ENCODE measurements at places on chromosomes 11 and 22.

DNA sequence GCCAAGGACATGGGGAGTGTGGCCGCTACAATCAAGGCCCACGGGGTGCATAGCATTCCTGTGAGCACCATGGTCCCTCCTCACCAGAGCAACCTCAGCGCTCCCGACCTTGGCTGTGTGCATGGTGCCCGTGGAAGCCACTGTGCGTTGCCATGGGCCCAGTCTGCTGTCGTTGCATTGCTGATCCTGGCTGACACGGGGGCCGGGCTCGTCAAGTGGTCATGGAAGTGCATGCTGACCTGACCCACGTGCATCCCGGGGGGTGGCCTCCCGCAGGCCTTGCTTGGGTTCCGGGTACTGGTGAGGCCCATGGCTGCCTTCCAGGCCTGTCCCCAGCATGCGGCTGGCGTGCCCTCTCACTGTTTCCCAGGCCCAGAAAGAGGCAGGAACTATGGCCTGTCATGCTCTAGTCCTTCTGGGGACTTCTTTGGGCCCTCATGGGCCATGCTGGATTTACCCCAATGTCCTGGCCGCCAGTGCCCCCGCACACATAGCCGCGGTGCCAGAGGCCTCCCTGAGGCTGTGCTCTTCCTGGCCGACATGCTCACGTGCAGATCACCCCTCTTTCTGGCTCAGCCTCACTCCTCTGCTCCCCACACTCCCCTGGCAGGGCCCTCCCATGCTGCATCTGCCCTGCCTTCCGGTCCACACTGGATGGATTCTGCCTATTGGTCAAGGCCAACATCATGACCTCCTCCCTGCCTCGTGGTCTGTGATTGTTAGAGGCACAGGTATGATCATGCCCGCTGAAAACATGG lies 1258.0 kb downstream of the BRD1 start:
- no peak for DNase-seq

DNA sequence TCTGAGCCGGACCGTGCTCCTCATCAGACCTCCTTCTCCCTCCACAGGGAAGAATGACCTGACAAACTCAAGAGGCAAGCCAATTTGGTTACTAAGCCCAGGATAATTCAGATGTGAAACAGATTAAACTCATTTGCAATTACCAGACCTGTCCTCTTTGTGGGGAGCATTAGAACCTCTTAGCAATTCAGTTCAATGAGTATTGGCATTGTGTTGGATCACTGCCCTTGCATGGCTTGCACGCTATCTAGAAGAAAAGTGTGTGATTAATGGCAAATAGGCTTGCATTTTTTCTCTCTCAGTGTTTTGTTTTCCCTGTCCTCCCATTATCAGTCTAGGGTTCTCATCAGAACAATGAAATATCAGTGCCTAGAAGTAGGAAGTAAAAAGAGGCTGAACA lies 365.6 kb downstream of the OPCML start:
- no peak for DNase-seq

- DNase-seq: no peak
Observed at GRCh38 chr11:637593-638521, 788 bp downstream of the DRD4 start.

- DNase-seq: no peak
Observed at GRCh38 chr22:44500599-44500998, 2.6 kb upstream of the RTL6 start.

GRCh38 chr11:103904324-103904667 lies 132.1 kb upstream of the DDI1 start:
- no peak for DNase-seq

GRCh38 chr11:115390441-115390840 lies 113.8 kb downstream of the CADM1 start:
- no peak for DNase-seq

DNA sequence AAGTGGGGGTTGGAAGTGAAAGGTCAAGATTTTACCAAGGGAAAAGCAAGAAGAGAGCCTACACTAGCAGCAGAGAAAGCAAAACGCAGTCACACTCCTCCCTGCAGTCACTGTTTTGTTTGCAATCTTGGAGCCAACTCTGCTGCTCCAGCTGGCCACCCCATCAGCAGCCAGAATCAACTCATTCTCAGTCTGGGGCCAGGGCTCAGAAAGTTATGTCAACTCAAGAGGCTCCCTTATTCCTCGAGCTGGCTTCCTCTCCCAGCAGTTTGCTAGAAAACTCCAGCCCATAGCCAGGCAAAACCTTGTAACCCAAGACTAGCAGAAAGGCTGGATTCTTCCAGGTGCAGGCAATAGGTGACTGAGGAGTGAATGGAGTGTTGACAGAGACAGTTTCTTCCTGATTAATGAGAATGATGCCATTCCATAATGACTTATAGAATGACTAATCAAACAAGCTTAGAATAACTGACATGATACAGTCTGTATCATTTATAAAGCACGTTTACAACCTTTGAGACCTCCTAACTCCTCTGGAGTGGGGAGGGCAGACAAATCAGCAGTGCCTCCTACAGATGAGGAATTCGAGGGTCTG lies 53.4 kb downstream of the P4HA3 start:
- DNase-seq: no peak

GRCh38 chr11:114880442-114880841 lies 202.1 kb downstream of the NXPE2 start:
- no peak for DNase-seq

GRCh38 chr11:114914231-114915005 lies 236.1 kb downstream of the NXPE2 start:
- DNase-seq: no peak

DNA sequence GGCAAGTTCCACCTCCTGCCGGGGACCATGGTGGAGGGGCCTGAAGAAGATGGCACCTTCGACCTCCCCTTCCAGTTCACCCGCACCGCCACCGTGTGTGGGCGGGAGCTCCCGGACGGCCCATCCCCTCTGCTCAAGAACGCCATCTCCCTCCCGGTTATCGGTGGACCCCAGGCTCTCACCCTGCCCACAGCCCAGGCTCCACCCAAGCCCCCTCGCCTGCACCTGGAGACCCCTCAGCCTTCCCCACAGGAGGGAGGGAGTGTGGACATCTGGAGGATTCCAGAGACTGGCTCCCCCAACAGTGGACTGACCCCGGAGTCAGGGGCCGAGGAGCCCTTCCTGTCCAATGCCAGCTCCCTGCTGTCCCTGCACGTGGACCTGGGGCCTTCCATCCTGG lies 6.4 kb downstream of the CDC42EP2 start:
- no peak for DNase-seq

DNA sequence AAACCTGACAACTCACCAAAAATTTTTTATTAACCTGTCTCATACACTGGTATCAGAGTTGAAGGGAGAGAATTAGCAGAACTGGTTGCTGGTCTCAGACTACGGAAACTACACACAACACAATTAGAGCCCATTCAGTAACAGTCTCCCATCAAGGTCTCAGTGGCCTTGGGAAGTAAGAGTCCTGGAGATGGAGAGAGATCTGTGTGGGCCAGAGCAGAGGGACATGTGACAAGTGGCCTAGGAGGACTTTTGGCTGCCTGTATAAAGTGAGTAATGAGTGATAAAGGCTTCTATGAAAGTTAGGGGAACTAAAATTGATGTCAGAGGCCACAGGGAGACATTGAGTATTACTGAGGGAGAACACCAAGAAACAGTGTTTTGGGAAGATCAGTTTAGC lies 58.9 kb downstream of the PARVA start:
- DNase-seq: no peak

DNA sequence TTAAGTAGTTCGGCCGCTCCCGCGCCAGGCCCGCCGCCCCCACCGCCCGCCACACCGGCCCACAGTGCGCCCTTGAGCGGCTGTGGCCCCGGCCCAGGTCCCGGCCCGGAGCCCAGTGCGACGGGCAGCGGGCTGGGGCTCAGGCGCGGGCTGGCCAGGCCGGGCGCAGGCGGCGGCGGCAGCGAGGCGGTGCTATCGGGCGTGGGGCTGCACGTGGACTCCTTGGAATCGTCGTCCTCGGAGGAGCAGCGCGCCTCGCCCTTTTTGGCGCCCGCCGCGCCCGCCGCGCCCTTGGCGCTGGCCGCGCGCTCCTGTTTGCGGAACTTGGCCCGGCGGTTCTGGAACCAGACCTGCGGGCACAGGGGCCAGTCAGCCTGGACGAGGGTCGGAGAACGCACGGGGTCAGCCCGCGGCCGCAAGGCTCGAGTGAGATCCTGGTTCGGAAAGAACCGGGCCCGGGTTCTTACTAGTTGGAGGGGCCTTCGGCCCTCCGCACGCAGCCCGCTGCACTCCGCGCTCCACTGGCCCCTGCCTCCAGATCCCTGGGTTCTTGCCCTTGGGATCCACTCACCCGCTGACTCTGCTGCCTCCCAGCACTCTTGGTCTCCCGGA lies 4.0 kb downstream of the PHOX2A start:
- no peak for DNase-seq

DNA sequence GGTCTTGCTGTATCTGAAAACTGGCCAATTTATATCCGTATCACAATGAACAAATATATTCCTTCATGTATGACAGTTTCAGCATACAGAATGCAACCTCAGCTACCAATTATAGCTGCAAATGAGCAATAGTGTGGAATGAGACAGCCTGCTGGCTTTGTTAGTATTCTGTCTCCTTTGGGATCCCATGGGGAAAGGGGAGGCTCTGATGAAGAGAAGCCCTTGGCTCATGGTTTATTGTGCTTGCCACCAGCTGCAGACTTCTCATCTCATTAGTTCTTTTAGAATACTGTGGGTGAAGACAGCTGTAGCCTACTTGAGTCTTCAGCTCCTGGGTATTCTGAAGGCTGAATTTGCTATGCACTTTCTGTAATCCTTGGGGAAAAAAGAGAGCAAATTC lies 42.4 kb downstream of the PITPNB start:
- no peak for DNase-seq

DNA sequence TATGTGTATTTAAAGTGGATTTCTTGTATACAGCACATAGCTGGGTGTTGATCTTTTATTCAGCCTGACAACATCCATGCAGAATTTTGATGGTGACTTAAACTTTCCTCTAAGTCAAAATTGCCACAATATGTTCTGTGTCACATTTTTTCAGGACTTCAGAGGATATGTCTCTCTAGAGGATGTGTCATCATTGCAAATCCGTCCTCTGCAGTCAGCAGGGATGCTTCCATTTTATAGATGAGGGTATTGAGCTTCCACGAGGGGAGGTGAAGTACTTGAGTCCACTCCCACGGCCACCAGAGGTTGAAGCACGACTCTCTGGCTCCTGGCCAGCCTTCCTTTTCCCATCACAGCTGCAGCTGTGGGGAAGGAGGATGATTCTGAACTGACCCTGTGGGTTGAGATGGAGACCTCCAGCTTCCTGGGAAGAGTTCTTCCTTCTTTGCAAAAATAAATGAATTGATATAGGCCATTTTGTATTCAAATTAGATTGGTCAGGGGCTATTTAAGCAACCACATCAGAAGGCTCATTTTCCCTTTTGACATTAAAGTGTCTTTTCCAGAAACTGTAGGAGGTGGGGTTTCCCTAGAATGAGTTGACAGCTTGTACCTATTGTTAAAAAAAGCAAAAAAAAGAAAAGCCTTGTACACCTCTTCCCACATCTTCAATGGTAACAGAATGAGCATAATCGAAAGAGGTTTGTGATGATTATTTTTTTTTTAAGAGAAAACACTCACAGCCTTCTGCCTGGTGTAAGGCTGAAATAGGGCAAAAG lies 55.2 kb upstream of the MYEOV start:
- no peak for DNase-seq

- no peak for DNase-seq
Observed at GRCh38 chr11:66292543-66293332, 1.0 kb downstream of the TMEM151A start.

DNA sequence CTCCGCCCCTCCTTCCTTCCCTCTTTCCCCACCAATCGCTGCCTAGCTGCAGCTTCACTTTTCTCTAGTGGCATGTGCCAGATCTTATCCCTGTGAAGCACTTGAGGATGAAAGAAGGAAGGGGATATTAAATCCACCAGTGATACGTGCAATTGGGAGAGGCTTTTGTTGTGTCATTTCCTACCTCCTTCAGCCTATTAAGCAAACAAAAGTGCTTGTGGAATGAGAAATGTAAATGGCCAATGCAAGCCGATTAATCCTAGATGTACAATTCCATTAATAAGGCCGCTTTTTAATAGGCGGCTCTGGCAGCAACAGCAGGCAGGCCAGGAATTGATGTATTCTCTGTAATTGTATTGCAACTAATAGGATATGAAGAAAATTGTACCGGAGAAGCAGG lies 23.3 kb downstream of the NTM start:
- DNase-seq: no peak

- no peak for DNase-seq
Observed at GRCh38 chr11:114050258-114050927, 9.1 kb upstream of the ZBTB16 start.
